ENCODE measurements at places on chromosomes 5 and 9.

DNA sequence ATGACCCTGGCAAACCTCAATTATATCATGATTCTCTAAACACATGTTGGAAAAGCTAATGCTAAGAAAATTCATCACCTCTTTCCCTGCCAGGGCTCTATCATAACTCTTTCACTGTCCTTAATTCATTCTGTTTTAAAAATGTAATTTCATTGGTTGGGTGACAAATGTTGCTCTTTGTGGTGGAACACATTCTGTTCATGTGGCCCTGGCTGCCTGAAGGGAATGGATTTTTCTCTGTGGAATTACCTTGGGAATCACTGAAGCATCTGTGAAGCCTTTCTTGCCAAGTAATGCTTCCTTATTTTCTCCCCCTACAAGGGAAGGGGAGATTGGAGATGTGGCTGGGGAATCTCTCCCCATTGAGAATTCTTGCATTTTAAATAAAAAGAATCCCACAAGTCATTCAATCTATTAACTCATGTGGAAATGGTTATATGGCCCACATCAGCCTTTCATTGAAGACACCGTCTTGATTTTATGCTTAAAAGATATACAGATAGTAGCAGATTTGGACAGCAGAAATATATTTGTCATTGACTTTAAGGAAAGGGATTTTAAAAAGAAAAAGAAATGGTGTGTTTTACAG, 201.8 kb upstream of the NMUR2 start:
- no peak for DNase-seq

DNA sequence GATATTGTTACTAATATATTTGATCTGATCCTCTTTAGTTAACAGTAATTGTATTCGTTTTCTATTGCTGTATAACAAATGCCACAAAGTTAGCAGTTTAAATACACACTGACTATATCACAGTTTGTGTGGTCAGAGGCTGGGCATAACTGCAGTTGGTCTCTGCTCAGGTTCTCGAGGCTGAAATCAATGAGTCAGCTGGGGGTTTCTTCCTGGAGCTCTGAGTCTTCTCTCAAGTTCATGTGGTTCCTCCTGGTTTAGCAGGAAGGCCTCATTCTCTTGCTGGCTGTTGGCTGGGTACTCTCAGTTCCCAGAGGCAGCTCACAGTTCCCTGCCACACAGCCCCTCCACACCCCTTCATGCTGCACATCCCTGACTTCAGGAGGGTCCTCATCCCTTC, 20.7 kb downstream of the COL23A1 start:
- no peak for DNase-seq

GRCh38 chr9:19378164-19378563, 1.9 kb downstream of the RPS6 start:
- DNase-seq = no peak

- no peak for DNase-seq
Measured at GRCh38 chr5:178108966-178109365, 4.4 kb upstream of the N4BP3 start.

DNA sequence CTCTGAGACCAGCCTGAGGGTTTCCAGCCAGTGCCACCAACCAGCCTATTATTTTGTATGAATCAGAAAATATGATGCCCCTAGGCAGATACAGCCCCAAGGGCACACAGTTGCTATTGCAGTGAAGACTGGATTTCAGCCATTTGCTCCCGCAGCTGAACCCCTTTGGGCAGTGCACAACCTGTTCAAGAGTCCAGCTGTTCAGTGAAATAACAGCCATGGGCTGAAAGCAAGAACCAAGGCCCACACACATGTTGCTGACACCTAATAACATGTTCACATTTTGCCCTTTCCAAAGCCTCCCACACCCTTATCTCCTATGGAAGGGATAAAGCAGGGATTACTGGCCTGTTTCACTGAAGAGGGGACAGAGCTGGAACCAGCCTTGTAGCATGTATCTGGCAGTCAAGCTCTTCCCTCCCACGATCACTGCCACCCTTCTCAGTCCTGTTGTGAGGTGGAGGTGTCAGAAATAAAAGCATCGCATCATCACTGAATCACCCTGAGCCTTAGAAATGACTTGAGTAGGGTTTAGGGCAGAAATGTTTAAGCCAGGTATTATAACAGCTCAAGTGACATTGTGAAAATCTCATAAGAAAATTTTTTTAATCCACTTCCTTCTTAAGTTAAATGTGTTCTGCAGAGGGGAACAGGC, 137.1 kb upstream of the FSTL4 start:
- no peak for DNase-seq

DNA sequence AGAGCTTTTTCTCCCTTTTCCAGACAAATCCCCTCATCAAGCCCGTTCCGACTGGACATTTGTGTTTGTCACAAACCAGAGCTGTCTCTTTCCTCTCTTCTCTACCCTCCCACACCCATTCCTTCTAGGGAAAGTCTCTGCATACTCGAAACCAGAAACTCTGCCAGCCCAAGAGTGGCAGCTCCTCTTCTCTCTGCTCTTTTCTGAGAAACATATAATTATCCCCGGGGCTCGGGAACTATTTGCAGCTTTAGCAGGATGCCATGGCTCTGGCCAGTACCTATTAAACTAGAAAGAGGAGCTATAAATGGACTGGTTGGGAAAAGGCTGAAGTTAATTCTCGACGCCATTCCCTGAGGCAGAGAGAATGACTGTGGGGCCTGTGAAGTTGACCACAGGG, 82.6 kb downstream of the SH3PXD2B start:
- no peak for DNase-seq

- no peak for DNase-seq
Measured at GRCh38 chr9:95102001-95102433, 215.5 kb downstream of the FANCC start.

DNA sequence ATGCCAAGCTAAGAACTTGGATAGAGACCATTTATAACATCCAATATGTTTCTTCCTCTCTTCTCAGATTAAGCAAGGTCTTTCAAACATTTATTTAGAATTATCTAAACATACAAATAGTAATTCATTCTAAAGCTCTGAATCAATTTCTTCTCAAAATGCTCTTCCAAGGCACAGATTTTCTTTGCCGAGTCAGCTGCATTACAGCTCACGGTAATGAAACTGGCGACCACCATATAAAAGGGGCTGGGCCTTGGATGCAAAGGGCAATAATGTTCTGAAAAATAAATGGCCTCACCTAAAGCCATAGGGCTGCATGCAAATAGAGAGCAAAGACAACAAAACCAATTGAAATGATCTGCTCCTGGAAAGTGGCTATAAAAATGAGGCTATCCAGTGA, 63.8 kb downstream of the MED27 start:
- no peak for DNase-seq

DNA sequence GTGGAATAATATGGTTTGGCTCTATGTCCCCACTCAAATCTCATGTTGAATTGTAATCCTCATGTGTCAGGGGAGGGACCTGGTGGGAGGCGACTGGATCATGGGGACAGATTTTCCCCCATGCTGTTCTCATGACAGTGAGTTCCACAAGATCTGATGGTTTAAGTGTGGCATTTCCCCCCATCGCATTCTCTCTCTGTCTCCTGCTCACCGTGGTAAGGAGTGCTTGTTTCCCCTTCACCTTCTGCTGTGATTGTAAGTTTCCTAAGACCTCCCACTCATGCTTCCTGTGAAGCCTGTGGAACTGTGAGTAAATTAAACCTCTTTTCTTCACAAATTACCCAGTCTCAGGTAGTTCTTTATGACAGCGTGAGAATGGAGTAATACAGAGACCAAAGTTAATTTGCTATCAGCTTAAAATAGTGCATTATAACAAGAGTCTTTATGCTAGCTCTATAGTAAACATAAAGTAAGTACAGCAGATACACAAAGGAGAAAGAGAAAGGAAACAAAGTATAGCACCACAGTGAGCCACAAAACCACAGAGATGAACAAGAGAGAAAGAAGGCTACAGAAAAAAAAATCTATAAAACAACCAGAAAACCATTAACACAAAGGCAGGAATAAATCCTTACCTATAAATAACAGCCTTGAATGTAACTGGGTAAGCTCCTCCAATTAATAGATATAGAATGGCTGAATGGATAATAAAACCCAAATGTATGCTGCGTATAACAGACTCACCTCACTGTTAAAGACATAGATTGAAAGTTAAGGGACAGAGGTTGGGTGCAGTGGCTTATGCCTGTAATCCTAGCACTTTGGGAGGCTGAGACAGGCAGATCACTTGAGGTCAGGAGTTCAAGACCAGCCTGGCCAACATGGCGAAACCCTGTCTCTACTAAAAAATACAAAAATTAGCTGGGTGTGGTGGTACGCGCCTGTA, 39.7 kb downstream of the RAPGEF6 start:
- DNase-seq = no peak

- no peak for DNase-seq
Measured at GRCh38 chr9:117466111-117466510, 51.3 kb upstream of the ASTN2 start.

DNA sequence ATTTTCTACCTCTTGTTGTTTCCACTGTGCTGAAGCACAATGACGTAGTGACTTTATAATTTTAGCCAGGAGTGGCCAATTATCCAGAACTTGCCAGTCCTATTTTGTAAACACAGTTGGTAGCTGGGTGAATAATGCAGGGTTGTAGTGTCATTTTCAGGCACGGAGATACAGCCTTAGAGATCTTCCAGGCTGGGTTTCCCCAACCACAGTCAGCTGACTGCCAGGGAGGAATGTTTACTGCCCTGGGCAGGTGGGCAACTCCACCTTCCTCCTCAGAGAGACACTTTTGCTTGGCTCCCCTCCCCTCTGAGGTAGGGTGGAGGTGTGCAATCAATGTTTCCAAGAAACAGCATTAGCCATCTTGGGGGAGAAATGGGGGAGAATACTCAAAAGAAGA, 228.1 kb upstream of the NR4A3 start:
- no peak for DNase-seq

GRCh38 chr5:144198386-144198785, 27.7 kb downstream of the KCTD16 start:
- no peak for DNase-seq

DNA sequence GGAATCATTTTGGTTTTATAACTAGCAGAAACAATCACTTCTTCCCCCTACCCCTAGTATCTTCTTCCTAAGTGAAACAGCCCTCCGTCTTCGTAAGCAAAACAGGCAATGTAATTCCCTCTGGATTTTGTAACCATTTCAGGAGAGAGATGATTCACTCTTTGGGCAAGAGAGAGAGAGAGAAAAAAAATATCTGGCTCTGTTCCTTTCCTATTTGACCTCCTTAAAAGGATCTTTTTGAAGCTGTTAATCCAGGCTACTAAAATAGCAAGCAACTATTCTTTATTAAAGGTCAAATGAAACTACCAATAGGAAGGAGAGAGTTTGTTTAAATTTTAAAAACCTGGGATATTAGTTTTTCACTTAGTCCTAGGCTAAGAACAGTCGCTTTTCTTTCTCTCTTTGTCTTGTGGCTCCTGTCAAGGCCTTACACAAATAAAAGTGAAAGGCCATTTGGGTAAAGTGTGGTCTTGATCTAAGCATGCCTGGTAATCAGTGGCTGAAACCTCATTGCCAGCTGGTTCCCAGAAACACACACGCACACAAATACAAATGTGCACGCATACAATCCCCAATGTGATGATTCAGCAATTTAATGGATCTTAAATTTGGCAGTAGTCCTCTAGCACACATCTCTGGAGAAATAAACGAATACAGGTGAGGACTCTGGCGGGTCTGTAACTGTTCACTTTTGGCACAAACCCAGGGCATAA, 70.2 kb downstream of the PRUNE2 start:
- no peak for DNase-seq

DNA sequence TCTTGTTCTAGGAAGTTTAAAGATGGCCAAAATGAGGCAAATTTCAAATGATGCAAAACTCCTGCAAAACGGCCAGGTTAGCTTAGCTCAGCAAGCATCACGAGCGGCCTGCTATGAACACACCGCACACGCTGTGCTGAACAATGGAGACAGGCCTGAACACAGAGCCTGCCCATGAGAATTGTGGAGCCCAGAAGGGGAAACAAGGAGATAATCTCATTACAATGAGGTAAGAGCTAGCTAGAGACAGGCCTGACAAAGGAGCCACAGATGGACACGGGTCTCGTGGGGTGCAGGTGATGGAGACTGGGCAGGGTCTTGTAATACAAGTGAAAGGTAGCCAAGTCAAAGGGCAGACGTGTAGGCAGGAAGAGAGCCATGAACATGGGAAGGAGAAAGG, 50.2 kb downstream of the PSMB7 start:
- no peak for DNase-seq

DNA sequence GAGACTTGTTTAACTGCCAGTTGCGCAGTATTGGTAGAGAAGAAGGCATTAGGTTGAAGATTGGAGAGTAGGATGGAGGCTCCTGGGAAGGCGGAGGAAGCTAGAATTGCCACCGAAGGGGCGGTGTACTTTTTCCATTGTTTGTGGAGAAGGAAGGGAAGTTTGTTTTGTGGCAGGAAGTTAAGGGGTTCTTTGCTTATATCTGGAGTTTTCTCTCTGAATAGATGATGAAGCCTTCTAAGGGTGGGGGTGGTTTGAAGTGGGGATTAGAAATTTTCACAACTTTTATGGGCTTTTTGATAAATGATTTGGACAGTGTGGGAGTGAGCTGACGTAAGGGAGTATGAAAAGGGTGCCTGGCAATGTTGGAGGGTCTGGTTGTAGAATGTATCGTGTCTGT, 59.3 kb downstream of the SNX30 start:
- no peak for DNase-seq

- no peak for DNase-seq
Measured at GRCh38 chr5:2752059-2752820, 763 bp upstream of the IRX2 start.

DNA sequence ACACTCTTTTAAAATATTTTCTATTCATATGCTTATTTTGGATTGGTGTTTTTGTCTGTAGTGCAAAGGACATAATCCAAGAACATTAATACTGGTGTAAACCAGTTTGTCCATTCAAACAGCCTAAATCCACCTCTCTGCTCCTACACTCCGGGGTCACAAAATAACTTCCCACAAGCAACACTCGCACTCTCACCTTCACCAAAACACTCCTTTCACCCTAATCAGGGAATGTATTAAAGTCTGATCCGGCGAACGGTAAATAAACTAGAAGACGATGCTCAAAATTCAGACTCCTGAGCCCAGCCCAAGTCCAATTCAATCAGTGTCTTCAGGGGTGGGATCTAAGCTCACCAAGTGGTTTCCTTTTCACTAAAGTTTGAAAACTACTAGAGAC, 649 bp downstream of the AP3B1 start:
- no peak for DNase-seq

DNA sequence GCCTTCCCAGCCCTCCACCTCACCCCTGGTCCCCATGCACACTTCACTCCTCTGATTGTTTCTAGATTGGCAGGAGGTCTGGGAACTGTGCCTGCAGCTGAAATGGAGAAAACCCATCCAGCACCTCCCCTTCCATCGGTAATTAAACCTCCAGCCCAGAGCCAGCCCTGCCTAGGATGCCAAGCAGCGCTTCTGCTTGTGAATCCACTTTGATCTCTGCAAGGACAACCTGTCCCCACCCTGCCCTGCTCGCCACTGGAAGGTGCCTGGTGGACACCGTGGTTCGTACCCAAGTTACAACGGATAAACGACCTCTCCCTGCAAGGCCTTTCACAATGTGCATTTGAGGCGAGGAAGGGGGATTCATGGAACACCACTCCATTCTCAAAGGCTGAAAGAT, 50.6 kb downstream of the IRX2 start:
- DNase-seq = no peak

Measured in T follicular helper cell (primary cell).